ENCODE measurements at places on chromosomes 1 and 21.

- no peak for DNase-seq
These were observed 209.8 kb downstream of the ROR1 start for GRCh38 chr1:63983391-63984256.

GRCh38 chr1:94734963-94735901 is 84.9 kb upstream of the SLC44A3 start:
- peak; percentile 80 for DNase-seq

DNA sequence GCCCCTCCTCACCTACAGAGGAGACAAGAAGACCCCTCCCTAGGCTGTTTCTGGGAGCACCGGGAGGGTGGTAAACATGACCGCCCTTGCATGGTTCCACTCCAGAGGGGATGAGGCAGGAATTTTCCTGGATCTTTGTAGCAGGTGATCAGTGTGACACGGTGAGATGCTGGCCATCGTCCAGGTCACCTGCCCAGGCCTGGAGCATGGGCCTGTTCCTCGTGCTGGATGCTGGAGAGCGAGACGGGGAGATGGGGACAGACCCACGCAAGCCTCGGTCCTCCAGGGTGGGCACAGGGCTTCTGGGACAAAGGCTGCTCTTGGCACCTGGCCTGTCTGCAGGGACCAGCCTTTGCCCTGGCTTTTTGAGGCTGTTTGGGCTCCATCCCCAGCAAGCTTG is 46.2 kb downstream of the DMRTB1 start:
- DNase-seq = no peak

DNA sequence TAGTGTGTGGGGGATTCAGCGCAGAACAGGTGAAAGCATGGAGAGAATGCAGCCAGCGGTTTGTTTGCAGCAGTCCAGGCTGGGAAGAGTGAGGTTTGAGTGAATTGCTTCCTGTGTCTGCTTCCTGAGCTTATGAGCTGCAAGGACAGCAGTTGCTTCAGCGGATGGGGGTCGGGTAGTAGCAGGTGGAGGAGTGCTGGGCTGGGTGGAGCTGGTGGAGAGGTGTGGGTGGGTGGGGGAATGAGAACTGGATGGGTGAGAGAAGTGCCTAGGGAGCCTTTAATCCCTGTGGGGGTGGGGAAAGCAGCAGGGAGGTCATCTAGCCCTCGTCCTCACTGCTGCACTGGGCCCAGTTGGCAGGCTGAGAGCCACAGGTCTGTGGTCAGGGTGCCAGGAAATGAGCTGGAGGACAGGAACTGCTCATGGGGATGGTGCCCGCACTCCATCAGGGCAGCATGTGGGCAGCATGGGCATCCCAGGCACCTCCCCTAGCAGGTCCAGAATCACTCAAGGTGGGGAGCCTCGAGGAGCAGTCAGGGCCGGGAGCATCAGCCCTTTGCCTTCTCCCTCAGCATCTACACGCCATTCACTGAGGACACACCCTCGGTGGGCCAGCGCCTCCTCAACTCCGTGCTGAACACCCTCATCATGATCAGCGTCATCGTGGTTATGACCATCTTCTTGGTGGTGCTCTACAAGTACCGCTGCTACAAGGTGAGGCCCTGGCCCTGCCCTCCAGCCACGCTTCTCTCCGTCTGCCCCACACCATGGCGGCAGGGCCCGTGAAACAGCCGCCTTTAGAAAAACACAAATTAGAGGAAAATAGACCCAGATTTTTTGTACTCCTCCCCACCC is 14.8 kb downstream of the PSEN2 start:
- no peak for DNase-seq

- peak; percentile 50 for DNase-seq
These were observed 9.9 kb downstream of the KCNJ15 start for GRCh38 chr21:38266732-38267131.

- no peak for DNase-seq
These were observed 59.5 kb downstream of the IRF2BP2 start for GRCh38 chr1:234550341-234551031.

DNA sequence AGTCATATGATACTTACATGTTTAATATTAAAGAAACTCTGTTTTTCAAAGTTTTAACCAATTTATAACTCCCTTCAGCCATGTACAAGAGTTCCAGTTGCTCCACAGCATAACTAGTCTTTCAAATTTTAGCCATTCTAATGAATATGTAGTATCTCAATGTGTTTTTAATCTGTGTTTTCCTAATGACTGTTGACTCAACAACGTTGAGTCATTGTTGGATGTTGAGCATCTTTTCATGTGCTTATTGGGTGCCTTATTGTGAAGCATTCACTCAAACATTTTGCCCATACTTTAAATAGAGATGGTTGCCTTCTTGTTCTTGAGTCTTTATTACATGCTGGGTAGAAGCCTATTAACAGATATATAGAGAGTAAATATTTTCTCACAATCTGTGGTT is 240.2 kb upstream of the LYPLAL1 start:
- peak; percentile 28 for DNase-seq

DNA sequence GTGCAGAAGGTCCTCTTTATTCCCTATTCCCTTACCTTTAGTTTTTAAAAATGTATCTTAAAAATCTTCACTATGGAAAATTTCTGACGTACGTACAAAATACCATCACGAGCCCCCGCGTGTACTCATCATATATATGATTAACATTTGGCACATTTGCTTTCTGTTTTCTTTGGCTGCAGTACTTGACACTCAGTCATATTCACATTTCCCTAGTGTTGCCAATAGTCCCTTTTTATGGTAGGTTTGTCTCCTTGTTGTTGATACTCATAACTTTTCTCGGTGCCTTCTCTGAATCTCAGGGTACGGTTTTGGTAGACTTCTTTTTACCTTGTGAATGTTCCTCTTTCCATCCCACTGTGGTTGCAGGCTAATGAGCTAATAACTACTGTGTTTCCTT is 23.3 kb downstream of the KDM4A start:
- no peak for DNase-seq

DNA sequence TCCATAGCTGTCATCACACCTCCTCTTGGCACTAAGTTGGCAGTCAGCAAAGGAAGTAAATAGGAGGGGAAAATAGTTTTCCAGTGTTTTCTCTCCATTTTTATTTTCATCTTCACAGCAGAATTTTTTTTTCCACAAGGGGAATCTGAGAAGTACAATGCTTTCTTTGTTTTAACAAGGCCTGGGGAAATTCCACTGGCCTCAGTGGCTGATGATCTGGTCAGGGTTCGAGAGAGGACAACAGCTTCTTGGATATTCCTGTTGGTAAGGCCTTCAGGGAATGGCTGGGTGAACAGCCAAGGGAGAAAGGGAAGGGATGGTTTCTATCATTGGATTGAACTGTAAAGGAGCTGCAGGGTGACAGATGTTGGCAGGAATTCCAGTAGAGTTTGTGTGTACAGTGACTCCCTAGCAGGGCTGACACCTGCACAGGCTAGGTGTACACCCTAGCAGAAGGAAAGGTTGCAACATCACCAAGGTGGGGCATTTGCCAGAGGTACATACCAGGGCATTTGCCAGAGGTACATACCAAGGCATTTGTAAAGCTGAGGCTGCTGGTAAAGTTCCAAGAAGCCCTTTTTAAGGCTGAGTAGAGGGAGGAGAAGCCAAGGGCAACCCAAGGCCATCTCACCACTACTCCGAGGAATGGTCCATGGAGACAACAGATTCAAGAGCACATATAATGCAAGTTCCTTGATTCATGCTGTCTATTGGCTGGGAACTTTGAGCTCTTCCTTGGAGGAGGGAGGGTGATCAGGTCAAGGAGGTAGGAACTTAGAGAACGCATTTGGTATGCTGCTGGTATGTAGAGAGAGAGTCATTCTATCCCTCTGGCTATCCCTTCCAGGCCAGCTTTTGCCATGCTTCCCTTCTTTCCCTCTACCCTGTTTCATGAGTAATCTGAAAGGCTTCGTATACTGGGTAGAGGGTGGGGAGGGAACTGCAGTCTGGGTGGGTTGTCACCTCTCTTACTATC is 3.1 kb downstream of the GJA5 start:
- no peak for DNase-seq

DNA sequence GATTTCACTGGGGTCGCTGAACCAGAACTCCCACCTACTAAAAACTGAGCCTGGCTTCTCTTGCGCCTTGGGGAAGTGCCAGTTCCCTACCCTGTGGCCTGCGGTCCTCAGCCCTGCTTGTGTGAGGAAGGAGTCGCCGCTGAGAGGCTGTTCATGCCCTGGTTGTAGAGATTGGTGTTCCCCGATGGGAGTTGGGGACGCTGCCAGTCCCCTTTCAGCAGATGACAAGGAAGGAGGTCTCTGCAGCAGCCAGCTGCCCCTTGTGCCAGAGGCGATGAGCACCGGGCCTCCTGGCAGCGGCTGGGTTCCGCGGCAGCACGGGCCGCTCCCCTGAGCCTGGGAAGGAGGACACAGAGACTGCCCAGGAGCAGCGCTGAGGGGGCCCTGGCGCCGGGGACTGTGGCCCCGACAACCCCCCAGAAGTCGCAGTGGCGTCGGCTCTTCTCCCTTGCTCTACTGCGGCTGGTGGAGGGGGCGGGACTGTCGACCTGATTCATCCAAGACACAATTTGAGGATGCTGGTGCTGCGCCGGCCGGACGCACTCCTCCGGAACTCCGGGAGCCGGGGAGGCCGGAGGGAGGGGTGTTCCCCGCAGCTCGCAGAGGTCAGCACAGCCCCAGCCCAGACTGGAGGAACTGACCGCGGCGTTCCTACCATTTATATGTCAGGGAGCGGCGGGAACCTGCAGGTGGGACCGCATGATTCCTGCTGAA is 12.0 kb upstream of the ADORA3 start:
- peak; percentile 54 for DNase-seq

GRCh38 chr1:17437580-17438317 is 1.7 kb downstream of the RCC2 start:
- DNase-seq = peak; percentile 36

GRCh38 chr1:150928286-150928685 is 2.1 kb downstream of the SETDB1 start:
- DNase-seq = peak; percentile 9

DNA sequence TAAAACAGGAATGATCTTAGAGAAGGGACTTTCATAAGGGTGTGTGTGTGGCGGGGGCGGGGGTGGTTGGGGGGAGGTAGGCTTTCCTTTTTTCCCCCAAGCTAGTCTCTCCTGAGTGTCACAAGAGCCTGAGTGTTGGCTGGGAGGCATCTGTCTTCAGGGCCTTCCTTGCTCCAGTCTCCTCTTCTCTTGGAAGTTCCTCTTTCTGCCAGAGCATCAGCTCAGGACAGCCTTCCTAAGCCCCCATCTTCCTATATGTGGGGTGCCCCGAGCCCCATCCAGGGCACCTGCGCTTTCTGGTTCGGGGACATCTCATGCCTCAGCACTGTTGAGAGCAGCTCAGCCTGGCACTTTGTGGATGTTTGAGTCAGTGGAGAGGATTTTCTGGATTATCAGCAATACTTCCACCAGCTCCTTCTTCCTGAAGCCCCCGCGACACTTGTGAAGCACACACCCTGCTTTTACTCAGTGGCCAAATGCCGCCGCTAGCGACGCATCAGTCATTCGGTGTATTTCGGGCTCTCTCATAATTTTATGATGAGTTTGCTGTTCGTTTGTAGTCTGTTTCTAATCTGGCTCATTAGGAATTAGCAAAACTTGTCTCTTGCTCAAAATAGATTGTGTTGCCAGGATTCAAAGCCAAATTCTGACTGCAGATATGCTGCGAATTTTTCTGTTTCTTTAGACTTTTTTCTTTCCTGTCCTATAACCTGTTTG is 61.7 kb downstream of the GALNT2 start:
- DNase-seq = no peak

GRCh38 chr1:226009650-226010044 is 10.5 kb upstream of the SDE2 start:
- DNase-seq = no peak

DNA sequence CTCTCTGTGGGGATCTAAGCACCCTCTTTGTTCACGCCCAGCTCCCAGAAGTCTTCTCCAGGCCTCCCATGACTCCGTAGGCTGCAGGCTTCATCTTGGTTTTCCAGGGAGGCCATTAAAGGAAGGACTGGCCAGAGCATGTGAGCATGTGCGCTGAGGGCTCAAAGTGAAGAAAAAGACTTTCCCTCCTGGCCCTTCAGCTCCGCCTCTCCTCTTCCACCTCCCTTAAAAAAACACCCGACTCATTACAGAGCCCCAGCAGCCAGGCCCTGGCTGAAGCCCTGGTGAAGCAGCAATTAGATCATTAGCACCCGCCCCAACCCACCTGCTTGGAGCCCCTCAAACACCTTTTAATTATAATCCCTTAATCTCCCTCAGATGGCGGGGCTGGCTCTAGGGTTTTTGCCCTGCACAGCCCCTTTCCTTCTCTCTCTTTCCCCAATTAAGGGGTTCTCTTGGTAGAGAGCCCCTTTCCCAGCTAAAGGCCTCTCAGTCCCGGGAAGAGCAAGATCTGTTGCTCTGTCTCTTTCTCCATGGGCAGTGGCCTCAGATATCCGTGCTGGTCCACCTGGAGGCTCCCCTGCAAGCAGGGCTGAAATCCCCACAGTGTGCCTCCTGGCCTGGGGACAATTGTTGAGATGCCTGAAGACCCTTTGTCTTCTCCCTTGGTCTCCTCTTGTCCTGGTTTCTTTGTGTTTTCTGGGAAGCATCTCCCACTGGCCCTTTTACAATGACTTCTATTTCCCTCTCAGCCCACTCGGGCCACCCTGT is 30.5 kb downstream of the RHBG start:
- no peak for DNase-seq

Measured in IMR-90 (cell line).